Activated CD8-positive, alpha-beta memory T cell treated with anti-CD3 and anti-CD28 coated beads for 1 hour (primary cell): ENCODE measurements at places on chromosomes 2 and 18.

DNA sequence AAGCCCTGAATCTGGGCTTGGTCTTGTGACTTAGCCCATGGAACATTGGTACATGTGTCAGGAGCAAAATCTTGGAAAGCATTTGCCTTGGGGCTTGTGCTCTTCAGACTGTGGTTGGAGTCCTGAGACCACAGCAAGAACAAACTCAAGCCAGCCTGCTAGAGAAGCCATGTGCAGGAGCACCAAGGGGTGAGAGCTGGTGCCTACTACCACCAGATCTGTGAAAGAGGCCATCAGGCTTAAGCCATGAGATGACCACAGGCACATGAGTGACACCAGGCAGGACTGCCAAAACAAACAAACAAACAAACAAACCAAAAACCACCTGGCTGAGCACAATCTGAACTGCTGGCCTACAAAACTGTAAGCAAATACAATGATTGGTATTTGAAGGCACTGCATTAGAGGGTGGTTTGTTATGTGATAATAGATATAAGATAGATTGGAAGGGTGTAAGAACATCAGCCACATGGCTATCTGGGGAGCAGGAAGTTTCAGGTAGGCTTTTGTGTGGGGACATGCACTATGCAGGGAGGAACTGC lies 9.0 kb upstream of the TWIST2 start:
- no peak for DNase-seq

DNA sequence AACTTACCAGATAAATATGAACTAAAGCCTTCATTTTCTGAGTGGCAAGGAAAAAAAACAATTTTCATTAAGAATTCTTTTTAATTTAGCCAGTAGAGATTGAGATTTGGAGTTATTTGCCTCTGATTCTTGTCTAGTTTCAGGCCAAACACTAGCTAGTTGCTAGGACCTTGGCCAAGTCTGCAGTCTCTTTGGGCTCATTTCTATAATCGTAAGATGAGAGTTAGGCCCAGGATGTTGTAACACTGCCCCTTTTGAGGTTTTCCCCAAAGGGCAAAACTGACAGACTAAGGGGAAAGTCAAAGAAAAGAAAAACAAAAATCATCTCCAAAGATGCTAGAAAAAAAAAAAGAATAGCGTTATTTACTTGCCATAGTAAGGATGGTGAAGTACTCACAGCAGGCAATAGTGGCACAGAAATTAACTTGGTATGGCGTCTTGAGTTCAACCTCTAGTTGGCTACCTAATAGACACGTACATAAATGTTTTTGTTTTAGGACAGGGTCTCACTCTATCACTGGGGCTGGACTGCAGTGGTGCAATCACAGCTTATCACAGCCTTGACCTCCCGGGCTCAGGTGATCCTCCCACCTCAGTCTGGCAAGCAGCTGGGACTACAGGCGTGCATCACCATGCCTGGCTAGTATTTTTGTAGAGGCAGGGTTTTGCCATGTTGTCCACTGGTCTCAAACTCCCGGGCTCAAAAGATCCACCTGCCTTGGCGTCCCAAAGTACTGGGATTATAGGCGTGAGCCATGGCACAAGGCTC lies 23.0 kb upstream of the ADAM17 start:
- no peak for DNase-seq

DNA sequence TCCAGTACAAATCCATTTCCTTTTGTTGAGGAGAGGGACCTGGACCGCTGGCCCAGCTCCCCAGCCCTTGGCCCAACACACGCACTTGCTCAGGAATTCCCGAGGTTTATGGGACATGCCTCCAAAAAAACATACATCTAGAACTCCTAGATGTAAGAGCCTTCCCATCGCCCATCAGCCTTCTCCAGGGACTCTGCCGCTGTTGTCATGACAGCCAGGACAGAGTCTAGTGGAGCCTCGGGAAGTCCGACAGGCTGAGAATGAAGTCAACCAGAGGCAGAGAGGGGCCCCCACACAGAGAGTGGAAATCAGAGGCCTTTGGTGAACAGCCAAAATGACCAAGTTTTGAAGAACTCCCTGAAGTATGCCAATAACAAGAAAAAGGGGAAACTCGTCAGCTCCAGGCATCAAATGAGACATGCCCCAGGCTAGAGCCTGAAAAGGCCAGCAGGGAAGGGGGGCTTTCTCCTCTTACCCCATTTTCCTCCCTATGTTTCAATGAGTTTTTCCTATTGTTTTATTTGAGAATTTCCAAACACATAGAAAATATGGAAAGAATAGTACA lies 43.2 kb upstream of the CAB39 start:
- no peak for DNase-seq

- no peak for DNase-seq
Observed at GRCh38 chr2:223123855-223124610, 72.0 kb downstream of the KCNE4 start.

DNA sequence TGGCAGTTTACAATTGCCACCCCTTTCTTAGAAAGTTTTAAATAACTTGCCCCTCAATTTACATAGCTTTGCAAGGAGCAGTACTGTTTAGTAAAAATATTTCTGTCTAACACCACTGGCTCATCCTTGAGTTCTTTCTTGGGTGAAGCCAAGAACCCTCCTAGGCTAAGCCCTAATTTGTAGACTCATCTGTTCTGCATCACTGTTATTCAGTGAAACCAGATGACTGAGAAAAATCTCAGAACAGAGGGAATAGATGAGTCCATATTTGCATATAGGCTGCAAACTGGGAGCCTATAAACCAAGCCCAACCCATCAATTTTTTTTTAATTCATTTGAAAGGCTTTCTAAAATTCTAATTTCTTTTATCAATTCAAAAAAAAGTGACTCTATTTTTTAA lies 161.4 kb upstream of the TFPI start:
- no peak for DNase-seq

DNA sequence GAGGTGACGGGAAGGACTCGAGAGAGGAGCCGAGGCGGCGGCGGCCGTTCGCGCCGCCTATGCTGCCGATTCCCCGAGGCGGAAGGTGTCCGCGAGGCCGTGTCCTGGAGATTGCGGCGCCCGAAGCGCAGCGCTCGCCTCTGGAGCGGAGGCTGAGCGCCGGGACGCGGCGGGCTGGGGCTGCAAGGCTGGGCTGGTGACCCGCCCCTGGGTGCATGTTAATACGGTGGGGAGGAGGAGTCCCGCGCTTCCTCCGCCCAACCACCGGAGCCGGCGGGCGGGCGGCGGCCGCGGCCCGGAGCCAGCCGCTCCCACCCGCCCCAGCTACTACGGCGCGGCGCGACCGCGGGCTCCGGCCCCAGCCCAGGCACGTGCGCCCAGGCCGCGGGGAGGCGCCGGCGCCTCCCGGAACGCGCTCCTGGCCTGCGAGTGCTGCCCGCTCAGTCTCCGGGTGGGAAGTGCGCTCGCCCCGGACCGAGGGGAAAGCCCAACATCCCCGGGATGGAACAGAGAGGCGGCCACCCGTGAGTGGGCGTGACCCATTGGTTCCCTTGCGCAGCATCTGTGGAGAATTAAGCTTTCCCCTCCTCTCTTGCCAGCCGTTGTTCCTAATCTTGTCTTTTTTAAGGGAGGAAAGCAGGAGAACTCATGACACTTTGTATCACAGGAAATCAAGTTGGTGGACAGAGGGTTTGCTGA lies at the start of gene DLGAP1:
DLGAP1 (minus strand) TSS at position 195 of the 699 bp plus-strand sequence.
- no peak for DNase-seq

DNA sequence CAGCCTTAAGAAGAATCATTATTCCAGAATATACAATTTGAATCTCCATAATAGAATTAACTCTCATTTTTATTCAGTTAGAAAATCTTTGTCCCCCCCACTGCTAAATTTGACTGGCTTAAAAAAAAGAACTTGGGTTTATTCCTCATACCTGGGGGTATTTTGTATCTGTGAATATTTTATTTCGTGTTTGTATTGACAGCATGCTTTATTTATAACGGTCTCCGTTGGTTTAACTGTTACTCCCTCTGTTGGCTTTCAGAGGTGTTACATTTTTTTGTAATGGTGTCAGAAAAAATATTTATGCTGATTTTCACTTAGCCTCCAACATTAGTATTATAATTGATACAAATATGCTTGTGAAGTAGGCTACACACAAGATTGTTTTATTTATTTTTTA lies 109.1 kb downstream of the HAUS1 start:
- no peak for DNase-seq

DNA sequence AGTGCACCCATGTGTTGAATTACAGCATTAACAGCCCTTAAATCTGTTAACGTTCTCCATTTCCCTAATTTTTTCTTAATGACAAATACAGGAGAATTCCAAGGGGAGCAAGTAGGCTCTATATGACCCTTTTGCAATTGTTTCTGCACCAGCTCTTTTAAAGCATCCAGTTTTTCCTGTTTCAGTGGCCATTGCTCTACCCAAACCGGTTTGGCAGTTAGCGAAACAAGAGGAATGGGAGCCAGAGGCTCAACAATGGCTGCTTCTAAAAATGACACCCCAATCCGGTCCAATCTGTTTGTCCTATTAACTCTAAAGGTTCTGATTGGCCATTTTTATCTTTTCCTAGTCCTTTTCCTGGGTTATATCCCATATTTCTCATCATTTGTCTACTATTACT lies 15.1 kb upstream of the SUCLG1 start:
- DNase-seq, result no peak

DNA sequence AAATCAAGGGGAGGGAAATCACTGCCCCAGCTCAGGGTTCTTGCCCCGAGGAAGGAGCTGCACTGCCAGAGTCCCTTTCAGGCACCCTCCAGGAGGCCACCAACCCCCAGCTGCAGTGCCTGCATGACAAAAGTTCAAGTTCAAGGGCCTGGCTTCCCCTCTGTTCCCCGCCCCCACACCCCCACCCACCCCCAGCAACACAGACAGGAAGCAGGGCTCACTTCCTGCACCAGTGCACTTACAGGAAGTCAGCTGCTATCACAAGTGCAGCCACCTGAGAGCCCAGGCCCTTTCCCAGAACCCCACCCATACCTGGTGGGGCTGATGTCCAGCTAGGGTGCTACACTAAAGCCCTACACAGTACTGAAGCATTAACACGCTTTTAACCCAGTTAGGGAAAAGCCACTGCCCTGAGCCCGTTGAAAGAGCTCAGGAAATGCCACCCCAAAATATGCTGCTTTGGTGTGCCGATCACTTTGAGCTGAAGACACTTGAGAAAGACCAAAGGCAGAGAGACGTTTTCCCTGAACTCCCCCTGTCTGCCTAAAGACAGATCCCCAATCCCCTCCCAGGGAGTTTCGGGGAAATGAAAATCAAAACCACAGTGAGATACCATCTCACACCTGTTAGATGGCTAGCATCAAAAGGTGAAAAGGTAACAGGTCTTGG lies 109.9 kb upstream of the CAB39 start:
- DNase-seq, result peak; percentile 24

DNA sequence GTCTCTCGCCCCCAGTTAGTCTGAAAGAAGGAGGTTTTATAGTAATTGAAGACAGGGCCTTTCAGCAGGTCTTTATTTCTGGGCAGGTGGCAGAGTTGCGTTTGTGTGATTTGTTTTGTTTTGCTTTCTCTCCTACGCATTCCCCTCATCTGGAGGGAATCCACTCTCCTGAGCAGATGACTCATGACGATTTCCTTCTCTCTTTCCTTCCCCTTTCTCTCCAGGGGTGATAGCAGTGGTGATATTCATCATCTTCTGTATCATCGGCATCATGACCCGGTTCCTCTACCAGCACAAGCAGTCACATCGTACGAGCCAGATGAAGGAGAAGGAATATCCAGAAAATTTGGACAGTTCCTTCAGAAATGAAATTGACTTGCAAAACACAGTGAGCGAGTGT lies 888.8 kb downstream of the CNTNAP5 start:
- no peak for DNase-seq

- DNase-seq, result no peak
Observed at GRCh38 chr2:168432100-168432499, 24.0 kb upstream of the CERS6 start.

GRCh38 chr2:159230145-159230877 lies 56.2 kb downstream of the WDSUB1 start:
- no peak for DNase-seq
